ENCODE measurements at places on chromosomes 12 and 14.

DNA sequence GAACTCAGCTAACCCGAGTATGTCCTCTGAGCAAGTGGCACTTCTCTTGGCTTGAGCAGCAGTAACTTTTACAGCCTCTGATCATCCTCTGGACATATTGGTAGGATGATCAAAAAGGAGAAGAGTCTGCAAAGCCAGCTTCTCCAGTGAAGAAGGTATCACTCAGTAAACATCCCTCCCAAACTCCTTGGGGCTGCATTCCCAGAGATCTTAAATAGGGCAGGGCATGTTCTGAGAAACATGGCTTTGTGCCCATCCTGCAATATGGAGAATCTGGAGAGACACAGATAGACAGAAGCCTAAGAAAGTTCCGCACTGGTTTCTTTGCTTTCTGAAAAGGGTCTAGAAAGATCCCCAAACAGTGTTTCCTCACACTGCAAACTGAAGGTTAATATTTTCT, 65.4 kb downstream of the RBM19 start:
- DNase-seq, result no peak

GRCh38 chr12:132036063-132036683, 86.4 kb downstream of the EP400 start:
- DNase-seq, result no peak

DNA sequence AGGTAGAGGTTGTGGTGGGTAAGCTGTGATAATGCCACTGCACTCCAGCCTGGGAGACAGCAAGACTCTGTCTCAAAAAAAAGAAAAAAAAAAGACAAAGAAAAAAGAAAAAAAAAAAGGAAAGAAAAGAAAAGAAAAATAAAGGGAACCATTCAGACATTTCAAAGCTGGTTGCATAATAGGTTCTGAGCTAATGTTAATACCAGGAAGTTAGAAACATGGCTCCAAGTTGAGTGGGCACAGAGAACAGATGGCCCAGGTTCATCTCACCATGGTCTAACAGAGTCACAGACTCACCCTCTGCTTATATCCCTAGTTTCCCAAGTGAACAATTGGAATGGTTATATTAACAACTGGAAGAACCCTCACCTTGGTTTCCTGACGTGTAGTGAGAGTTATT, 17.4 kb upstream of the ZDHHC17 start:
- no peak for DNase-seq

- DNase-seq, result peak; percentile 17
Measured at GRCh38 chr12:107684990-107685359, 624 bp upstream of the PWP1 start.

DNA sequence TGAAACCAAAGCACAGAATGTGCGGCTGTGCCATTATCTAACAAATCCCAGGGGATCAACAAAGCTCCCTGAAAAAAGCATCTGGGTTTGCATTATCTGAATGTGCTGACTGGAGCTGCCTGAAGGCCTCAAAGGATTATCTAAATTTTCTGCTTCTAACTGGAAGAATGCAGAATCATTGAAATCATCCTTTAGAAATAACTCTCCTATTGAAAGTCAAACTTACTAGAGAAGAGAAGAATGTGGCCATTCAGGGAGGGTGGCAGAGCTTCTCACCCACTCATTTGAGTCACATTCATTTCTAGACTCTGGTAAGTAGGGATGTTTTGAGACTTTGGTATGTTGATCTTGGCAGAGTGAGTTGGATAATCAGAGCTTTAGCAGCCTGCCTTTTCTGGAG, 220.6 kb upstream of the RGS6 start:
- DNase-seq, result no peak

DNA sequence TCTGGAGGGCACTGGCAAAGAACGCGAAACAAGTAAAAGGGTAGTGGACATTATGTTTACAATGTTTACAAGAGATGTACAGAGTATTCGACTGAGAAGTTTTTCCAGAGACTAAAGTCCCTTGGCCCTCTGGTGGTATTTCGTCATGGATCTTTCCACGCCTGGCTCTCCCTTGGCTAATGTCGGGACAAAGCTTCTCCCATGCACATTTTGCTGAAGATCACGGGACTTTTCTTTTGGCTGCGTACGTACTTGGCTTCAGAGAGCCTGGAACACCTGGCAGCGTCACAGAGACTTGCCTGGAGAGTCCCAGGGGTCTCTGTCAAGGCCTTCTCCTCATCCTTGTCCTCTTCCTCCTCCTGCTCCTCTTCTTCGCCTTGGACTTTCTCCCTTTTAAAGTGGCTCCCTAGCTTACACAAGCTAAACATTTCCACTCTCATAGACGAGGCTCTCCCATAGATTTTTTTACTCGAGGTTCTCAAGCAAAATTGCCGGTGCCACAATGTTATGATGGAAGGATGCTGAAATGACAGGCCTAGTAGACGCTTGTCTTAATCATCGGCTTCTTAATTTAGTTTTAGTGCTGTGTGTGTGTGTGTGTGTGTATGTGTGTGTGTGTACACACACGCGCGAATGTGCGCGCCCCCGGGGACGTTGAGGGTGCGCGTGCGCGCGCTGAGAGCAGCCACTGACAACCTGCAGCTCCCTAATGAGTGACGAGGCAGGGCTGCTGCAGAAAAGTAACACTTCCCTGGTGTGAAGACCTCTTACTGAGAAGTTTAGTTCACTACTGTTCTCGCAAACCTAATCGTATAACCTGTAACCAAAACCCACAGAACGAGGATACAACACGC, 4.9 kb upstream of the FOXG1 start:
- no peak for DNase-seq

DNA sequence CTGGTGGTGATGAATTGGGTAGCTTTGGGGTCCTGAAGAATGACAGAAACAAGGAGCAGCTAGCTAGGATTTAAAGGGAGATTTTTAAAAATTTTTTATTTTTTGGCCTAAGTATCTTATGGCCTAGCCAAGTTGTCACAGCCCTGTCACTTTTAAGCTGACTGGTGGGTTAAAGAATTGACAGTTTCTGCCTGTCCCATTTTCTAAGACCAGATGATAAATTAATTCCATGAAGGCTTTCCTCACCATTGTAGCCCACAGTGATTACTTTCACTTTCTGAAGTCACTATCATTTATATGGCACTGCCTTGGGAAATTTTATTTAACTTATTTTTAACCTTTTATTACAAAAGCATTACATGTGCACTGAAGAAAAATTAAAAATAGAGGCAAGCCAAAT, 43.2 kb downstream of the BICDL1 start:
- DNase-seq, result no peak

DNA sequence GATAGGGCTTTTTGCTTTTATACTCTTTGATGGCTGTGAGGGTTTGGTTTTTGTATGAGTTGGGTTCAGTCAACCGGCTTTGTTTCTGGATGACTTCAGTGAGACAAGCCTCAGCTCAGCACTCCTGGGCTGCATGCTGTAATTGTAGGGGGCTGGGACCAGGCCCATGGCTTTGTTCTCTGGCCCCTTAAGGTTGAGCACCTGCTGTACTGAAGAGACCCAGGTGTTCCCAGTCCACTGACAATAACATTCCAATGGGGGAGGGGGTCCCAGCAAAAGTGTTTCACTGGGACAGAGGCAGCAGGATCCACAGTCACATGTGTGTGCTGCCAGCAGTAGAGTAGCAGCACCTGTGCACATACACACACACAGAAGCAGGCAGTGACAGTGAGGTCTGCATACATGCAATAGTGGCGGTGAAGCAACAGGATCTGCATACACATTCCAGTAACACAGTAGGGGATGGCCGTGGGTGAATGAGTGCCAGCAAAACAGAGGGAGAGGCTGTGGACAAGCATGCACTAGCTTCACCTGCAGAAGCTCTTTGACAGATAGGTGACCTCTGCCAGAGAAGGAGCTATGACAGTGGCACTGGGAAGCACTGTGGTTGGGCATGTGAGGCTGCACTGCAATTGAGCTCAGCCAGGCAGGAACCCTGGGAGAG, 240.4 kb downstream of the ASCL1 start:
- DNase-seq, result no peak

DNA sequence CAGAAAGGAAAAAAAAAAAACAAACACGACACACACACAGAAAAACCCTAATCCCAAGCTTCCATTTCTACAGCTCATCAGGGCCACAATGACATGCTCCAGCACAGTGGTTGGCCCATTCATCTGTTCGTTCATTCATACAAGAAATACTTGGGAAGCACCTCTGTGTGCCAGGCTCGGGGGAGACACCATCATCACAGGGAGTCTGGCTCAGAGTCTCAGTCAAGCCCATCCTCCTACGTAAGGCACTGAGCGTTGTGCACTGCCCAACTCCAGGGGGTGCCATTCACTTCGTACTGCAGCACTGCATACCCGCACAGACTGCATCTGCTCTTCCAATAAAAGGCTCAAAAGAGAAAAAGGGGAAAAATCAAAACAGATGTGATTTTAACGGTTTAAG, 15.3 kb downstream of the VPS37B start:
- peak; percentile 67 for DNase-seq

DNA sequence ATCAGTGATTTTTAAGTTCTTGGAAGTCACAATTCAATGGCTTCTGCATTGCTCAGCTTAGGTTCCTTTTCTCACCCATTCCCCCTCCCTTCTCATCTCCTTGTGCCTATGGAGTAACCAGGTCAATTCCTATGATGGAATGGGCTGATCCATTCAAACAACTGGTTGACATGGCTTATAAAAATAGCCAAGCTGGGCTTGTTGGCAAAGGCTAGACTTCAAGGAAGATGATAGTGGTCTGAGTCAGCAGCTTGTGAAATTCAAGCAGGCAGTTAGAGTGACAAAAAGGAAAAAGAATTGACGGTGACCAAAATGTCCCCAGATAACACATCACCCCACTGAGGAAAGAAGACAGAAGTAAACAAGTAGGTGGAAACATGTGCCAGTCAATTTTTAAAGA, 119.9 kb upstream of the PCED1B start:
- DNase-seq, result no peak

- DNase-seq, result no peak
Measured at GRCh38 chr14:59292921-59293534, 104.6 kb downstream of the DAAM1 start.

DNA sequence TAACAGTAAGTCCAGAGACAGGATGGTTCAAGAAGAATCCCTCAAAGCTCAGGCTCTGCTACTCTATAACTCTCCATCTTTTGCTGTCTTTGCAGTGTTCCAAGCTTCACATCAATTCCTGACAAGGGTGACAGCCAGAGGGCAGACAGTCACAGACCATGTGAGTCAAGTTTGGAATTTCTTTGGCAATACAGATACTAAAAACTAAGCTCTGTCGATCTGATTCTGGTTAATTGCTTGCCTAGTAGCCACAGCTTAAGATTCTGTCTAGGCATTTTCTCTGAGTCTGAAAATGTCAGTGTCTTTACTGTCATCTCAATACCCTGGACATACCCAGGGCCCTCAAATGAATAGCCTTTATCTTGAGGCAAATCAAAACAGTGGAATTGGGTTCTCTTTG, 153.7 kb downstream of the CEP128 start:
- DNase-seq, result no peak

DNA sequence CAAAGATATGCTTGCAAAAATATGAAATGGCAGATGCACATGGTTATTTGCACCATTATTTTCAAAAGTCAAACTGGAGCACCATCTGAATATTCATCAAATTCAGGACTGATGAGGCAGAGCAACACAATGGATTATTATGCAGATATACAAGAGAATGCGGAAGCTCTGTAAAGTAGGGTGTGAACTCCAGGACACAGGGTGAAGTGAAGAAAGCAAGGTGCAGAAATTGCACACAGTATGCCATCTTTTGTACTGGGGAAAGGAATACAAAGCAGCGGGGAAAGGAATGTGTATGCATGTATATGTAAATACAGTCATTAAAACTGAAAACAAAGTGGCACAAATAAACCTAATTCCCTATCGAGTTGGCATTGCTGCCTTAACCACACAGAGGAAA, 22.7 kb upstream of the CLEC4E start:
- no peak for DNase-seq

GRCh38 chr12:113359939-113360748, 1.8 kb downstream of the PLBD2 start:
- no peak for DNase-seq

DNA sequence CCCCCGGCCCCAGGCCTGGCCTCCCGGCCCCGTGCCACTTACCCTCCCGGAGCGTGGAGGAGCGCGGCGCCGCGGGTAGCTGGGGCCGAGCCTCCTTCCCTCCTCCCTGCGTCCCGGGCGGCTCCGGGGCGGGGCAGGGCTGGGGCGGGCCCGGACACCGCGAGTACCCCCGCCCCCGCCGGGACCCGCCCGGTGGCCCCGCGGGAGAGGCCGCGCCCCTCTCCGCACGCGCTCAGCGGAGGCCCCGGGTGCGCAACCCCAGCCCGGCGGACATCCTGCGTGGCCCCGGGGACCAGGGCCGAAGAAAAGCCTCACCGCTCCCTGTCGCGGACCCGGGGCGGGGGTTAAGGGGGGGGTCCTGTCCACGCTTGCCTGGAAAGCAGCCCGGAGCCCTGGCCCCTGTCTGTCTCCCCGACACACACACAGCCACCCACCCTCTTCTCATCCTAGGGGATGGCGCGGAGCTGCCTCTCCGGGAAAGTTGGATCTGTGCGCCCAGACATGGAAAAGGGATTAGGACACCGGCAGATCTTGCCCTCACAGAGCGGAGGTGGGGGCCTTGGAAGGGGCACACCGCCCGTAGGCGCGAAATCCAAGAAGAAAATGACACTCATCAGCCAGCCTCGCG, at the start of gene SYNE3:
Gene SYNE3 (minus strand): TSS at position 97 of the 628 bp plus-strand sequence. CDS start 40,829 bp downstream, outside the sequence.
- no peak for DNase-seq

DNA sequence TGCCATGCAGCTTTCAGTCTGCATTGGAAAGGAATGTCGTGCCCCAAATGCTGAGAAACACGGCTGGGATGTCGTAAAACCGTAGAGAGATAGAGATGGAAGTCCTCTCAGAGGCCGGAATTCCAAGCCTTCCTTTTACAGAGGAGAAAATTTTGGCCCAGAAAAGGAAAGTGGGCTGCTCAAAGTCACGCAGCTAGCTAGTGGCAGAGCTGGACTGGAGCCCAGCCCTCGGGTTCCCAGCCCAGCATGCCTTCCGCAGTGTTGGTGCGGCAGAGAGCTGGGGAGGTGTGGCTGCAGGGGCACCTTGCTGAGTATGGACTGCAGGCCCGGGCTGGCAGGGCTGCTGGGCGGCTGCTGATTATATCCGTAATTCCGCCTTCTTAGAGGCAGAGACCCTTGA, 50.3 kb downstream of the KCNA1 start:
- no peak for DNase-seq

DNA sequence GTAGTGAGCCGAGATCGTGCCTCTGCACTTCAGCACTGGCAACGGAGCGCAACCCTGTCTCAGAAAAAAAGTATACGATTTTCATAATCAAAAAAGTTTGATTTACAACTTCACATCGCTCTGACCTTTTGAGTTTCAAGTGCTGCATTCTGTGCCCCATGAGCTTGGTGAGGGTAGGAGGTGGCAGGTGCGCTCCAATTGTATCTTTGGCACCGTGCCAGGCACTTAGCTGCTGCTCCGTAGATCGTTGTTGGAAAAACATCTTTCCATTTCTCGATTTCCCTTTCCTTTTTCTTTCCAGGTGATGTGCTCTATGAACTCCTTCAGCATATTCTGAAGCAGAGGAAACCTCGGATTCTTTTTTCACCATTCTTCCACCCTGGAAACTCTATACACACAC, 203.7 kb downstream of the ETV6 start:
- no peak for DNase-seq

- no peak for DNase-seq
Measured at GRCh38 chr12:25151476-25151875, 43.5 kb downstream of the DNAI7 start.

- no peak for DNase-seq
Measured at GRCh38 chr12:115348301-115348700, 664.3 kb upstream of the TBX3 start.

All from putamen (tissue), 1 donor.